ENCODE measurements at places on chromosomes 2 and 18.

DNA sequence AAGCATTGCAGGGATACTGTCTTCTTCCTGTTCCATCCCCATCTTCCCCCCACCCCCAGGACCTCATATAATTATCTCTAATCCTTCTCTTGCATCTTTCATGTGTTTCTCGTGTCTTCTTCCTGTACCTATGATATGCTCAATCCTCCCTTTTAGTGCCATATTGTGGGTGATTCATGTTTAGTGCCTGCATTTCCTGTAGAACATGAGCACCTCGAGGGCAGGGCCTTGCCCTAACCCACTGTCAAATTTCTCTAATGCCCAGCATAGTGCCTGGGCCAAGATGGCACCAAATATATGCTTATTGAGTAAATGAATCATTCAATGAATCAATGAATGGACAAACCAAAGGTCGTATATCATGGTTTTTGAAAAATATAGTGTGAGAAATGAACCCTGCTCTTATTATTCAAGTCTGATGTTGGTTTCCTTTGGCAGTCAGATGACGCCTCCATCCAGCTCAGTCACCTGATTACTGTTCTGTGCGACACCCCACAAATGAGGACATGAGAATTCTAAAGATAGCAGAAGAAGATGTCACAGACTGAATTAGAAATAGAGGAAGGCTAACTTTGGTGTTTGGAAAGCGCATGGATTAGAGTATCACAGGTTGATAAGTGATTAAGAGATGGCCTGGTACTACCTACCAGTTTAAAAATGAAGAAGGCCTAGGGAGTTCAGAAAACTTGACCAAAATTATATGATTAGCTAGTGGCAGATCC, 278.4 kb downstream of the PRKCE start:
- H3K36me3 ChIP-seq = no peaks in the 10 kb centered on the region
- H3K27me3 ChIP-seq = no peaks in the 10 kb centered on the region
- no peak overlapping the region for H3K4me3 ChIP-seq
- no peaks in the 10 kb centered on the region for H3K4me1 ChIP-seq

DNA sequence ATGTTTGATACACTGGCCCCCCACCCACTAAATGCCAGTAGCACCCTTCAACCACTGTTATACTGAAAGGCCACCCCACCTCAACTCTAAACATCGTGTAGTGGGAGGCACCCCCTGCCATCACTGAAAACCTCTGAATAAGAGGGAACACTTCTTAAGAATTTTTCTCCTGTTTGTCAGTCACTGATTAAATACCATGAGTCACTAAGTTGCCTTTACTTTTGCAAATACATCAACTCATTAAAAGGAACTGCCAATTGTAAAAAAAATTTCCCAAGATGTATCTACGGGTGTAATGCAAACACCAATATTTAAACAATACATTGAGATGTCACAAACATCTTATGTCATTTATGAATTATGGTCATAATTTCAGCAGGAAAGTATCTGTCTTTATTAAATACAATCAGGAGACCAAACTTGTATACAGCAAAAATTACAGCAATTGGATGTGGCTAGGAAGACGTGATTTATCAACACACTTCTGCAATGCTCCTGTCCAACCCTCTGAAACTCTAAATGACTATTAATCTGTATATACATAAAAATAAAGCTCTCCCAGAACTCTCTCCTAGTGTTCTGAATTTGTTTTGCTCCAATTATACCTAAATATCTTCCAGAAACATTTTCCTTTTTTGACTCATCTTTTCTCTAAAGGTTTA, 144.1 kb upstream of the STK17B start:
- H3K27me3 ChIP-seq = peaks cover 2% of the 10 kb centered on the region
- H3K36me3 ChIP-seq = no peaks in the 10 kb centered on the region
- H3K27ac ChIP-seq = no peak overlapping the region
- no peak overlapping the region for H3K4me3 ChIP-seq
- no peak for DNase-seq
- H3K4me1 ChIP-seq = no peaks in the 10 kb centered on the region

GRCh38 chr18:13416848-13417247, 198.3 kb downstream of the LDLRAD4 start:
- peaks cover 21% of the 10 kb centered on the region for H3K4me1 ChIP-seq
- H3K27me3 ChIP-seq = no peaks in the 10 kb centered on the region
- no peak for DNase-seq
- H3K36me3 ChIP-seq = peaks cover 12% of the 10 kb centered on the region

DNA sequence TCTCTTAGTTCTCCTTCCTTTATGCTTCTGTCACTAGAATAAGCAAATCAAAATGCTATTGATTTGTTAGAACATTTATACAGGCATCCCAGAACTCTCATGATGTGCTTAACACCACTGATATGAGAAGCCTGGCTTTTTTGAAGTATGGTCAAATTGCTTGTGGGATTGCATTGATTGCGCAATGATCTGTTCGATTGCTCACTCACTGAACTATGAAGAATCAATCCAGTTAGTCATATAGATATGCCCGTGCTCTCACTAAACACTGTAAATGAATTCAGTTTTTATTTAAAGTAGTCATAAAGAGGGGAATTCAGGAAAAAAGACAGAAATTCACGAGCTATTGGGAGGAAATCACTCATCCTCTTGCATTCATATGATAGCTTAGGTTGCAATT, 1237.8 kb downstream of the SUCLG1 start:
- no peak overlapping the region for H3K4me3 ChIP-seq
- H3K36me3 ChIP-seq = no peaks in the 10 kb centered on the region
- DNase-seq = no peak
- no peaks in the 10 kb centered on the region for H3K27me3 ChIP-seq
- no peak overlapping the region for H3K27ac ChIP-seq

DNA sequence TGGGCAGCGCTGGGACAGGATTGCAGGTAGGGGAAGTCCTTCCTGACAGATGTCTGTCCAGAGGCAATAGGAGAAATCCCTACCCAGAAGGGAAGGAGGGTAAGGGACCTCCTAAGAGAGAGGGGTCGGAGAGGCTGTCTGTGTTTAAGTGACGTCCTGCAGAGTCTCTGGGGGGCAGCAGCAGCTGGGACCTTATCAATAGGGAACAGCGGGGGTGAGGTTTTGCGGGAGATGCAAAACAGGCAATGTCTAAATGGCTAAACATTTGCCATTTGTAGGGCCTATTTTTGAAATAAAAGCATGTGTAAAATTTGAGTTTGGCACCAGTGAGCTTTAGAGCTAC, 108.7 kb upstream of the HS6ST1 start:
- H3K27ac ChIP-seq = no peak overlapping the region
- DNase-seq = no peak
- H3K4me1 ChIP-seq = no peaks in the 10 kb centered on the region
- no peaks in the 10 kb centered on the region for H3K36me3 ChIP-seq
- peaks cover 32% of the 10 kb centered on the region for H3K27me3 ChIP-seq

Measured in activated CD4-positive, alpha-beta T cell treated with anti-CD3 and anti-CD28 coated beads, Interleukin-2, amount 10 ng/mL, durations not matched to agents 7 days and 5 days (primary cell).